CD4-positive, alpha-beta memory T cell (primary cell): ENCODE measurements at places on chromosomes 2 and 18. TPM values are rescaled to one million over a fixed set of nuclear protein-coding genes. Genes with fewer than 3 reads are reported as not detected.

Gene EDAR
- total RNA-seq: 5.8 TPM

Gene CRYGD
- total RNA-seq: not detected

Gene TUBA3E
- not detected for total RNA-seq

Gene L3MBTL4
- total RNA-seq: 0.49 TPM

Gene STAT4
- total RNA-seq: 114 TPM

Gene RAX
- not detected for total RNA-seq

Gene SLC25A12
- total RNA-seq: 14.9 TPM

Gene SPDYA
- total RNA-seq: 4.9 TPM

Gene CTNNA2
- total RNA-seq: not detected

Gene ZNF396
- 5.5 TPM for total RNA-seq

Gene PPP1R1C
- not detected for total RNA-seq

Gene FBXO36
- total RNA-seq: 0.55 TPM

GRCh38 chr2:101710471-101711318 is 13.2 kb downstream of the MAP4K4 start:
- no peak for DNase-seq

GRCh38 chr2:227163485-227163997 is 464 bp downstream of the COL4A4 start:
- DNase-seq: no peak

DNA sequence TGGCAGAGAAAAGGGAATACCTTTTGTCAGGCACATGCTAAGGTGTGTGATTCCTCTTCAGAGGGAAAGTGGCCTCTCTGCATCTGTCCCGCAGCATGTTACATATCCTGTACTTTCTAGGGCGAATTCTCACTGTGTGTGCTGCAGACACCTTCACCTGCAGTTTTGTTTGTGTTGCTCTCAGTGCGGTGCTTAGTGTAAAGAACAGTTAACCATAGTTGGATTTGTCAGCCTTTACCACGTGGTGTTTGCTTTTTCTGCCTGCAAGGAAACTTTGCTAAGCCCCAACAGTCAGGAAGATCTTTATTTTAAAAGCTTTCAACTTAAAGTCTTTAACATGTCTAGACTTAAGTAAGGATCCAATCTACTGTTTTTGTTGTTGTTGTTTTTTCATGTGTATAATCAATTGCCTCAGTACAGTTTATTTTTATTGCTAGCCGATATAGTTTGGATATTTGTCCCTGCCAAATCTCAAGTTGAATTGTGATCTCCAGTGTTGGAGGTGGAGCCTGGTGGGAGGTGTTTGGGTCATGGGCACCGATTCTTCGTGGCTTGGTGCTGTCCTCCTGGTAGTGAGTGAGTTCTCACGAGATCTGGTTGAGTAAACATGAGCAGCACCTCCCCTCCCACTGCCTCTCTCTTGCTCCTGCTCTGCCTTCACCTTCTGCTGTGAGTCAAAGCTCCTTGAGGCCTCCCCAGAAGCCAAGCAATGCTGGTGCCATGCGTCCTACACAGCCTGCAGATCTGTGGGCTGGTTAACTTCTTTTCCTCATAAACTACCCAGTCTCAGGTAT is 90.6 kb downstream of the SNTG2 start:
- no peak for DNase-seq

DNA sequence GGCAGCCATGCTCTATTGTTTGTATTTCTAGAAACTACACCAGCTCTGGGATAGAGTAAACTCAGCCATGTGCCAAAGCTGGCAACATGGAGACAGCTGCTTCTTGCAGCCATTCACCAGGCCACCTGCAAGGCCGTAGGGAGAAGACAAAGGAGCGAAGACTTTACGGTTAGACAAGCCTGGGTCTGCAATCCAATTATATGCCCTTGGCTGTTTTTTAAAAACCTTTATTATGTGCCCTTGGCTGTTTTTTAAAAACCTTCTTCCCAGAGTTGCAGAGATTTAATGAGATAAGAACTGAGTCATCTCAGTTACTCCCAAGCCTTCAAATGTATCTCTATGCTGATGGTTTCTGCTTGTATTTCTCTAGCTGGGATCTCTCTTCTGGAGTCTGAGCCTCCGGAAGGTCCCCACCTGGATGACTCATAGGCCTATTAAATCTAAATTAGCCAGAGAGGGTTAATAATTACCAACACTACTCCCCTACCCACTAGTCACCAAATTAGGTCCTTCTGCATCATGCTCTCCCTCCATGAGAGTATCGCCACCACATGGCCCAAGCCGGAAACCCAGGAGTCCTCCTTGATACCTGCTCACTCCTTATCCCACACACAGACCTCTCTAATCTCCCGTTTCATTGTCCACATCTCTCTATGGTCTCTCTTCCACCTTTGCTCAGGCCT is 17.5 kb upstream of the DPP4 start:
- no peak for DNase-seq

DNA sequence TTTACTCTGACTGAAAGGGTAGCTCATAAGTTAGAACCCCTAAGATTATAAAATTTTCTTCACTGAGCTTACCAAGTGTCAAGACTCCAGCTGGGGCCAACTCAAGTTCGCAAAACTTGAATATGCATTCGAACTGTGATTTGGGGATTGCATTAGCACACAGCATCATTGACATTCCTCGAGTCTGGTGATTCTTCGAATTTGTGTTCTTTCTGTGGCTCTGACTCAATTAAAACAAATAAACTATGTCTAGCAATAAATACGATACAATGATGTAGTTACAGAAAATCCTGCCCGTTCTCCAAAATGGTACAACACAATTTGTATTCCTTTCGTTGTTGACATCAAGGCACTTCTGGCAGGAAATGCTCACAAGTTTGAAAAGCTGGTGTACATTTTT is 11.1 kb downstream of the CCL20 start:
- no peak for DNase-seq

DNA sequence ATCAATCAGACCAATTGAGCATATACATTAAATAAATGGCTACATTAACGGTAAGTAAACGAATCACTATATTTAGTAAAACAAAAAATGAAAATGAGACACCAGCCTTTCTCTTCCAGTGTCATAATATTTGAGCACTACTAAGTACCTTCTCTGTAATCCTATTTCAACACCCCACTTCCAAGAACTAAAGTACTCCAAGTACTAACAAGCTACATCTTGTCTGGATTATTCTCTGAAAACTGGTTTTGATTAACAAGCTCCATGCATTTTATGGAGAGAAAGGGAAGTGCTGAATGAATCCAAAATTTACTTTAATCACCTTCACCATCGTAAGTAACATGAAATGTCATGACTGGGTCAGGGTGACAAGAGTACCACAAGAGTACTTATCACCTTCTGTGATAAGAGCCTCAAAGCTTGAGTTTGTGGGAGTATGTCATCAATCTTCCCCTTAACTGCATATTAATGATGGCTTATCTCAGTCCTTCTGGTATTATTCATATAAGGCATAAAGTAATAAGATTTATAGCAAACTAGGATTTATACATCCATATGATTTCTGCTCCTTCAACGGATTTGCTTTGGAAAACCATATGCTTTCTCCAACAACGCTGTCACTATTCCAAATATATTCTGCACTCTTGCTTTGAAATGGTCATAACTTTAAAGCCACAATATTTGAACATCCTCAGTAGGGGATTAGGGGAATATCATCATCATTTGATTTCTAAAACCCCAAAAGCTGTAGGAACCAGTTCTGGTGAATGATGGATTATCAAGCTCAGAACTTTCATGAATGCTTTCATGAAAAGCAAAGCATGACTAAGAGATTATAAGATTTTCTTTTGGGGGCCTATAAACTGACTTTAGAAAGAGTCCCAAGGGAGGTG is 127.0 kb downstream of the ANTXR1 start:
- no peak for DNase-seq

DNA sequence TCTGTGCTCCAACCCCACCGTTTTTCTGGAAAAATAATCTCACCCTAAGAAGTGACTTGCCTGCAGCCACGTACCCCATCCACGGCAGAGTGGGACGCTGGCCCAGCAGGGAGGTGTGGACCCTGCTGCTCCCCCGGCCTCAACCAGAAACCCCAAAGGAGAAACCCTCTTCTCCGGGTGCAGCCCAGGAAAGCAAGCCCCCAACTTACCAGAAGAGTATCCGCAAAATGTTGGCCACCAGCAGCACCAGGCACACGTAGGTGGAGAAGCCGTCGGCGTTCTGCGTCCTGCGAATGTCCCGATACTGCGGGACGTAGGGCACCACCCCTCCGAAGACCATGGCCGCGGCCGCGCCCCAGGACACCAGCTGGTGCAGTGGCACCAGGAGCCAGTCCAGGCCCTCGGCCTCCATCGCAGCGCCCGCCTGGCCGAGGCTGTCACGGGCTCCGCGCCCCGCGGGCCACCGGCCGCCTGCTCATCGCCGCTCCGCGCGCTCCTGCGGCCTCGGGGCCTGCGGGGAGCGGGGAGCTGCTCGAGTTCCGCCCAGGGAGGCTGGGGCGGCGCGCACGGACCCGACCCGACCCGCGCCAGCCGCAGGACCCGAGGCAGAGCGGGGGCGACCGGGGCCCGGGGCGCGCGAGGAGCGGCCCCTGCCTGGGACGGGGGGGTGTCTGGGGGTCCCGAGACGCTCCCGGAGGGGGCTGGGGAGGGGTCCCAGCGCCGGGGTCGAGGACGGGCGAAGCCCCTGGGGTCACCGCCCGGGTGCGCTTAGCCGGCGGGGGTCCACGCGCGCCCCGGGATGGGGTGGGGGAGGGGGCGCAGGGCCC is 725 bp downstream of the SLC66A2 start:
- peak; percentile 31 for DNase-seq

- no peak for DNase-seq
These were observed 129.3 kb upstream of the CCDC150 start for GRCh38 chr2:196510246-196510645.

DNA sequence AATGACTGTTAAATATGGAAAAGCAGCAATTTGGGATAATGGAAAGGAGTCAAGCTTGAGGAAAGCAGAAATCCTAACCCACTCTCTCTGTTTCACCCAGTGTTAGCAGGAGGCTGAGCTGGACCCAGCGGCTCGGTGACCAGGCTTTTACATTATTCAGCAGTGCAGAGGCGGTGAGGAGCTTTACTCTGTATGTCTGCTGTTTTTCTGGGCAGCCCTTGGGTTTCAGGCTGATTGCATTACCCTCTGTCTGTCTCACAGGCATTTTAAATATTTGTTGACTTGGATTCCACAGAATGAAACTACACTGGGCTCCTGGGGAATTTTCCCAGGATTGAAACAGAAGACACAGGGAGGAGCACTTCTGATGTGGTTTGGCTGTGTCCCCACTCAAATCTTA is 368.0 kb downstream of the GALR1 start:
- DNase-seq: no peak

GRCh38 chr18:79943608-79944125 is 7.8 kb downstream of the SLC66A2 start:
- DNase-seq: no peak

DNA sequence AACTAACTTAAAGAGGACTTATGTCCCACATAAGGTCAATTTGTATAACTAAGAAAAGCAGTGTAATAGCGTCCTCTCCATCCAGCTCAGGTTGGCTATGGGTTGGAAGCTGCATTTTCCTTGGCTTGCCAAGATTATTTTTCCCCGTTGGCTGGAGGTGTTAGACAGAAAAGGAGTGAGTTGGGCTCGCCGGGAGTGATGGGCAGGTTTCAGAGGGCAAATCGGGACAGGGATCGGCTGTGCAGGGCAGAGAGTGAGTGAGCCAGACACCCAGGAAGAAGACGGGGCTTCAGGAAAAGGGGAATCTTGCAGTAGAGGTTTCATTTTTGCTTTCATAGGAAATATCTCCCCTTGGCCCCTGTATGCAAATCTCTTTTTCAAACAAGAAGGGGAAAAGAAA is 41.5 kb upstream of the MAP3K20 start:
- no peak for DNase-seq

- no peak for DNase-seq
These were observed 163.6 kb upstream of the REV1 start for GRCh38 chr2:99653433-99653832.

DNA sequence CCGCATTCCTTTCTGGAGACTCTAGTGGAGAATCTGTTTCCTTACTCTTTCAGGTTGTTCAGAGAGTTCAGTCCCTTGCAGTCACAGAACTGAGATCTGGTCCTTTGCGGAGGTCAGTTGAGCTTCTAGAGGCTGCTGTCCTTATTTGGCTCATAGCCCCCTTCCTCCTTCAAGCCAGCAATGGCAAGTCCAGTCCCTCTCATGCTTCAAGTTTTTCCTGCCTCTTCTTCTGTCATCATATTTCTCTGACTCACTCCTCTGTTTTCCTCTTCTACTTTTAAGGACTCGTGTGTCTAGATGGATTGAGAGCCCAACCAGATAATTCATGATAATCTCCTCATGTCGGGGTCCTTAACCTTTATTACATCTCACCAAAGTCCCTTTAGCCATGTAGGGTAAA is 173.5 kb upstream of the FOSL2 start:
- no peak for DNase-seq

DNA sequence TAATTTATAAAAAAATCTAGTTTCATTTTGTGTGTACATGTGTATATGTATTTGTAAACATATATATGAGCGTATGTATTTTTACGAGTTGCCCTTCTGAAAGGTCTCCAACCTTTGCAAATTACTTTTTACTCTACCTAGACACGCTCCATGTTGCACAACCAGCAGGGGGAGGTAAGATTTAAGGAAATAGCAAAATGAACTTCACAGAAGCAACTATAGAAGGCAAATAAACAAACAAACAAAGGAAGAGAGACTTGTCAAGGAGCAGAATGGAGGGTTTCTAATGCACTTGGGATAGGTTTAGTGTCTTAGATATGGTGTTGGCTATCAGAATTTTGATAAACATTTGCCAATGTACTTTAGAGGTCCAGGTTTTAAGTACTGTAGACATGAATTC is 820.5 kb upstream of the POU3F3 start:
- no peak for DNase-seq

- no peak for DNase-seq
These were observed 36.1 kb downstream of the PPP4R1 start for GRCh38 chr18:9578306-9578705.

- peak; percentile 43 for DNase-seq
These were observed 123.7 kb downstream of the ALPK2 start for GRCh38 chr18:58505181-58505580.

- DNase-seq: no peak
These were observed 45.4 kb downstream of the ARMC9 start for GRCh38 chr2:231243866-231244265.
